Suppressor macrophage treated with lipopolysaccharide for 4 hours (primary cell): ENCODE measurements at places on chromosomes 12 and 14.

GRCh38 chr14:37551119-37551518 lies 43.9 kb downstream of the FOXA1 start:
- no peak for DNase-seq

DNA sequence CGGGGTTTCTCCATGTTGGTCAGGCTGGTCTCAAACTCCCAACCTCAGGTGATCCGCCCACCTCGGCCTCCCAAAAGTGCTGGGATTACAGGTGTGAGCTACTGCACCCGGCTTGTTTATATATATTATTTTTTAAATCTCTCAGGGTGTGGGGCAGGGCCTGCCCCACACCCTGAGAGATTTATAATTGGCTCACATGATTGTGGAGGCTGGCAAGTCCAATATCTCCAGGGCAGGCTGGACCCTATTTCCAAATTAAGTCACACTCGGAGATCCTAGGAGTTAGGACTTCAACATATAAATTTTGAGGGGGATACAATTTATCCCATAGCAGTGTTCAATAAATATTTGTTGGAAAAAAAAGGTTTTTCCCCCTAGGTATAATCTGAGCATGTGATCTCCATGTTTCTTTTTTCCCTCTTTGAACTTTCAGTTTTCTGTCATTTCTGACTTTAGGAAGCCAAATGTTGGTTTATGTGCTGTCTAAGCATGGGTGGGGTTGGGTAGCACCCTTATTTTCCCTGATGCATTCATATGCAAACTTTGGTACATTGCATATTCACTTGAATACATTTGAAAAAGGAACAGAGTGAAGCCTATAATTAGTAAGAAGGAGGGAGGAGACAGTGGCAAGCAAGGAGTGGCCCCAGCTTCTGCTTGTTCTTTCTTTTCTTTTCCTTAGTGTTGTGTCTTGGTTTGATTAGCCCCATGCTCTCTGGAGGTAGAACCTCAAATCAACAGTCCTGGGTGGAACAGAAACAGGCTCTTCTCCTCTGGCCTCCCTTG lies 8.7 kb upstream of the A2ML1 start:
- peak; percentile 31 for DNase-seq

- DNase-seq, result no peak
Observed at GRCh38 chr12:99020871-99021270, 375.8 kb downstream of the APAF1 start.

GRCh38 chr14:22177870-22178269 lies 411.2 kb downstream of the DAD1 start:
- no peak for DNase-seq

DNA sequence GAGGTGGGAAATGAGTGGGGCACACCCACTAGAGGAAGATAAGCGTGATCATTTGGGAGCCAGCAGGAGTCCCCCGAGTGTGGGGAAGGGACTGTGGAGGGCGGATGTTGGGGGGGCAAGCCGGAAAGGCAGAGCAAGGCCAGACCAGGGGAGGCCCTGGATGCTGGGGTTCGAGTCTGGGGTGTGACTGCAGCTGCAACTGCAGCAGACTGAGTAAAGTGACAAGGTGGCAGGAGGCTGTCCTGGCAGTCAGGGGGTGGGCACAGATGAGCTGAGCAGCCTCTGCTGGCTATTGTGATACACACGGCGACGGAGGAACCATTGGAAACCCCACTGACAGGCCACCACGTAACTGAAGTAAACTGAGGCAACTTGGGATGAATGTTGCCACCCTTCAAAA lies 110.2 kb downstream of the LGMN start:
- DNase-seq, result no peak

DNA sequence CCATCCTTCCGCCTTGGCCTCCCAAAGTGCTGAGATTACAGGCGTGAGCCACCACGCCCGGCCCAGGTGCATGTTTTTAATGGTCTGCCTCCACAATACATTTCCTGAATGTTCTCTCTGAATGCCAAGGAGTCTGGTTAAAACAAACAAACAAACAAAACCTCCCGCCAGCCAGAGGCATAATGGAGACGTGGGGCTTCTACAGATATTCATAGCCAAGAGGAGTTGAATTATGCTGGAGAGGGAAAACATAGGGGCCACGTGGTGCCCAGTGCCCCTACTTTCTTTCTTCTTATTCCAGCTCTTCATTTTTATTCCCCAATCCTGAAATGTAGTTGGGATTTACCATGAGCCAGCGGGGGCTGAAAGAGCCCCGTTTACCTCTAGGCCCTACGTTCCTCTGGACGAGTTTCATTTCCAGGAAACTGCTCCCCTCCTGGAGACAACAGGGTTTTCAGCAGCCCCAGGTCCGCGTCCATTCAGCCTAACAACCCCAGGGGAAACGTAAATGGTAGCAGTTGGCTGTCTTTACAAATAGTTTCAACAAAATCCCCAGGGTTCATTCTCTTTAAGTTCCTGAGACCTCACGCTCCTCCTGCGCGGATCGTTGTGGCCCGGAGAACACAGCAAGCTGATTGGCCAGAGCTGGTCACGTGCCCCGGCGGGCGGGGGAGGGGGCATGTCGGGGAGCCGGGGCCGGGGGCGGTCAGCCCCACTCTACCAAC lies 108.5 kb upstream of the ESRRB start:
- DNase-seq, result peak; percentile 19

GRCh38 chr12:92030618-92031017 lies 115.0 kb downstream of the BTG1 start:
- peak; percentile 28 for DNase-seq

DNA sequence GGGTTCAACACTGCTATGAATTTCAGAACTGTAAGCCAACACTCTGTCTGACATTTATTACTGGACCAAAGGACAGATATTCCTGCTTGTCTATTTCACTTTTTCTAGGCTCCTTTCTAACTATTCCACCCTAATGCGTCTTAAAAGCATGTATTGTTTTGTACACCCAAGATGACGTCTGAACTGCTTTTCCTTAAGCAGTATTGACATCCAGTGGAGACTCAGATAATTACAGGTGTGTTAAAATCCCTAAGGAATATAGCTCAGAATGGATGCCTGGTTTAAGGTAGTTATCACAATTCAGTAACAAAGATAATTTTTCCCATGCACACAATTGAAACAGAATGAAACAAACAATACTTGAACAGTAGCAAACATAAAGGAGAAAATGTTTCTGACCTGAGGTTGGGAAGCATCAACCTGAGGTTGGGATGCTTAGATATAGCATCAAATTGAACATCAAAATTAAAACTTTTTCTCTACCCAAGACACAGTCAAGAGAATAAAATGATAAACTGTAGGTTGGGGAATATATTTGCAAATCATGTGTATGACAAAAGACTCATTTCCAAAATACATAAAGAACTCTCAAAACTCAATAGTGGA lies 93.7 kb upstream of the PTPRR start:
- no peak for DNase-seq

- DNase-seq, result peak; percentile 24
Observed at GRCh38 chr14:88142997-88143396, 138.1 kb downstream of the GPR65 start.

GRCh38 chr14:52840877-52841276 lies 49.5 kb upstream of the GNPNAT1 start:
- peak; percentile 51 for DNase-seq

- DNase-seq, result no peak
Observed at GRCh38 chr12:29113101-29113500, 36.0 kb upstream of the FAR2 start.

- DNase-seq, result no peak
Observed at GRCh38 chr12:113855998-113856397, 110.1 kb downstream of the RBM19 start.

DNA sequence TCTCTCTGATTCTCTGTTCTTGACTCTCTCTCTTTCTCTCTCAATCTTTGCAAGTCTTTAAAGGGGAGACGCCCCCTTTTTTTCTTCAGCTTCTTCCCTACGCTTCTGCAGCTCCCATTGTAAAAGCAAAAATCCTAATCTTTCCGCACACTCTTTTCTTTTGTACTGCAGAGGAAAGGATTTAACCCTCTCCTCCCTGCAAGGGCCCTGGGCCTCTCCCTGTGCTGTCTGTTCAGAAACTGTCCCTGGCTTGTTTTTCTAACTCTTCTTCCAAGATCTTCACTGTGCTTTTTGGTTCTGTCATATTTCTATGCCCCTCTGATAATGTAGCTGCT lies 10.9 kb upstream of the SALL2 start:
- DNase-seq, result no peak

DNA sequence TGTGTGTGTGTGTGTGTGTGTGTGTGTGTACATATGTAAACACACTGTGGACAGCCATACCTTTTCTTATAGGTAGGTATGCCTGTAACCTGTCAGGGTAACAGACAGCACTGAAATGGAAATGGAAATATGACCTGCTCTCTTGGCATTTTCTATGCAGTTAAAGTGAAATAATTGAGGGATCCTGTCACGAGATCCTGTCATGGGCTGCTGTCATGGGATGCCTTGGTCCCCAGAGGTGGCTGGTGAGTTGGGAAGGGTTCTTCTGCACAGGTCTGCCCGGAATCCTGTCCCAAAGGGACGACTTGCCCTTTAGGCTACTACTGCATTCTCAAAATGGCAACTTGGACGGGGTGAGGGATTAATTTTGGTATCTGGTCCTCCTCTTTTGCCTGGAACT lies 47.3 kb downstream of the ELK3 start:
- no peak for DNase-seq

DNA sequence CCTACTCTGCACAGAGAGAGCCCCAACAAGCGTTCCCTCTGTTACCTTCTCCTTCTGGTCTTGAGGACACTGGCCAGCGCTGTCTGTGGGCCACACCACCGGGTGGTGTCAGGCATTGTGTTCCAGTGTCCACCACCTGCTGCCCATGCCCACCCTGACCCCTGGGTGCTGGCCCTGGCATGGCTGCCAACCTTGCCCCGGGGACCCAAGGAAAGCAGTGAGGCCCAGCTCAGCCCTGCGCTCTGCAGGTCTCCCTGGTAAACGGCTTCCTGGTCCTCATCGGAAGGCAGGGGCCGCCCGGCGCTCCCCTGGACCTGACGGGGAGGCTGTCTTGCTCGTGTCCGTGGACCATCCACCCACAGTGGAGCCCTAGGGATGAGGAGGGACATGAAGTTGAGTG lies 21.8 kb upstream of the MEG3 start:
- no peak for DNase-seq

GRCh38 chr14:50425816-50426215 lies 29.1 kb upstream of the CDKL1 start:
- no peak for DNase-seq

GRCh38 chr12:82870771-82871377 lies 184.2 kb downstream of the TMTC2 start:
- no peak for DNase-seq

- no peak for DNase-seq
Observed at GRCh38 chr12:77392467-77393088, 327.2 kb upstream of the E2F7 start.

DNA sequence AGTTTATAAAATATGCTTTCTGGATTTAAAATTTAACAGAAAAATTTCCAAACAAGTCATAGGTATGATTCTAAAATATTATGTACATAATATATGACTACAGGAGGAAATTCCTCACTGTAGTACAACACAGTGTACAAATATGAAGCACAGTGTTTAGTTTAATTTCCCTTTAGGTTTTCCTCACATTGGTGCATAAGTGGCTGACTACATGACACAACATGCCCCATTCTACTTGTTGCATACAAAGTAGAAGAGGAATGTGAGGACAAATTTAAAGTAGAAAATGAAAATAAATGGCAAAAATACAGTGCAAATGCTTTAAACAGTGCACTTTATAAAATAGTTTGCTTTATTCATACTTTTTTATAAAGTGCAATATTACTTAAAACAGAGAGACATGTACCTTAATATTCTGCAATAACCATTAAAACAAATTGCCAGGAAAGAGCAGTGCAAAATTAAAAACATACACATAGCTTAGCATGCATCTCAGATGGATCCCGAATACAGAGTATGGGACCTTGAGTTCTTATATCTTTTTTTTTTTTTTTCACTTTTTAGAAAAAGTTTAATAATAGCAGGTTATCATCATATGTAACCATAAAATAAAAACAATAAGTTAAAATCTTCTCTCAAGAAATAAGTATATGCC lies 54.8 kb upstream of the TTC7B start:
- DNase-seq, result no peak

DNA sequence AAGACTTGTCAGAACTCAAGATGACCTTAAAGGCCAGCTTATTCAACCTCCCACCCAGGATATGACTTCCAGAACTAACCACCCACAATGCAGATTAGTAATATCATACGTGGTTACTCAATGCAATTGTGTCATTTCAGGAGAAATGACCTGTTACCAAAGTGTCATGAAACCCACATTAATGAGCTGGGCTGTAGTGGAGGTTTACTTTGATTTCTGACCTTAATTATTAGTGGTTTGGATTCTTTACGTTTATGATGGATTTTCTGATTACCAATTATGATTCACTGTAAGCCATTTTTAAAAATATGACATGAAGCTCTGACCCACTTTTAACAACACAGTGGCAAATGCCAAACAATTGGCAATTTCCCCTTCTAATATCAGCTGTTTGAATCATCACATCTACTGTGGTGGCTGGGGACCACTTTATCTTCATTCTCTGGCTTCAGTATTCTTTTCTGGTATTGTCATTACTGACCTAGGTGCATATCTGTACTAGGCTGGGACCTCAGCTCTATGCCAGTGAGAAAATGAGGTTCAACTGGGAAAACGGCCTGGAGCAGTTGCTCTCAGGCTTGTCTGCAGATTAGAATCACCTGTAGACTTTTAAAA lies 223.3 kb downstream of the RGS6 start:
- DNase-seq, result peak; percentile 71

DNA sequence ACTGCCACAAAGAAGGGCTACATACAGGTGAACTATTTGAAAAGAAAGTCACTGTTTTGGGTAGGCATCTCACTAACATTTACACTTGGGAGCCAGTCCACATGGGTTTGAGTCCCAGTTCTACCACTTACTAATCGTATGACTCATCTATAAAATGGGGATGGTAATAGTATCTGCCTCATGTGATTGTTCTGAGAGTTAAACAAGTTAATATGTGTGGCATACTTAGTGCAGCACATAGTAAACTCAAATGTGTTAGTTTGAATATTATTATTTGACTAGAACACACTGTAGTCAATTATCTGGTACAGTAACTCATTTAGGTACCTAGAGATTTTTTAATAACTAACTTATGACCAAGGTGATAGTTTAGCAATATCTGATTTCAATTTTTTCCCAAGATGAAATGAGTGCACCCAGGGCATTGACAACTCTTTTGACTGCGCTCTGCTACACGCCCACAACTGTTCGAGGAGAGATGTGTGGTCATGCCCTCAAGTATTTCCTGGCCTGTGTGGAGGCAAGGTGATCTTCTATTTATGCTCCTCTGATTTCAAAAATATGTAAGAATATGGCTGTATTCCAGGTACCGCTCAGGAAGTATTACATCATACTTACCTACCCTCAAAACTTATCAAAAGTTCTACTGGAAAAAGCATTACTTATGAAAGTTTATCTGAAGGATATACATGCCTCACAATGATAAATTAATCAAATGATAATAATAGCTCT lies 210.6 kb upstream of the EGLN3 start:
- no peak for DNase-seq
